ENCODE measurements at places on chromosomes 1 and 21. TPM values are rescaled to one million over a fixed set of nuclear protein-coding genes. Genes with fewer than 3 reads are reported as not detected.
A peak's percentile ranks its signal among the peaks of the same experiment; 100 is the strongest.

- DNase-seq: no peak
Measured at GRCh38 chr1:169550294-169550693, 36.0 kb downstream of the F5 start.

- no peak for DNase-seq
Measured at GRCh38 chr1:101105877-101106276, 80.3 kb upstream of the DPH5 start.

GRCh38 chr1:89465201-89465600 is 59.4 kb upstream of the LRRC8B start:
- DNase-seq: peak; percentile 19

Gene POU3F1
- total RNA-seq: not detected

Gene OR2T34
- total RNA-seq: not detected

Gene HCRTR1
- total RNA-seq: not detected

Measured in activated naive CD4-positive, alpha-beta T cell treated with anti-CD3 and anti-CD28 coated beads, Interleukin-2, amount 50 U/mL, for 72 hours (primary cell).